ENCODE measurements at places on chromosomes 1 and 21.

DNA sequence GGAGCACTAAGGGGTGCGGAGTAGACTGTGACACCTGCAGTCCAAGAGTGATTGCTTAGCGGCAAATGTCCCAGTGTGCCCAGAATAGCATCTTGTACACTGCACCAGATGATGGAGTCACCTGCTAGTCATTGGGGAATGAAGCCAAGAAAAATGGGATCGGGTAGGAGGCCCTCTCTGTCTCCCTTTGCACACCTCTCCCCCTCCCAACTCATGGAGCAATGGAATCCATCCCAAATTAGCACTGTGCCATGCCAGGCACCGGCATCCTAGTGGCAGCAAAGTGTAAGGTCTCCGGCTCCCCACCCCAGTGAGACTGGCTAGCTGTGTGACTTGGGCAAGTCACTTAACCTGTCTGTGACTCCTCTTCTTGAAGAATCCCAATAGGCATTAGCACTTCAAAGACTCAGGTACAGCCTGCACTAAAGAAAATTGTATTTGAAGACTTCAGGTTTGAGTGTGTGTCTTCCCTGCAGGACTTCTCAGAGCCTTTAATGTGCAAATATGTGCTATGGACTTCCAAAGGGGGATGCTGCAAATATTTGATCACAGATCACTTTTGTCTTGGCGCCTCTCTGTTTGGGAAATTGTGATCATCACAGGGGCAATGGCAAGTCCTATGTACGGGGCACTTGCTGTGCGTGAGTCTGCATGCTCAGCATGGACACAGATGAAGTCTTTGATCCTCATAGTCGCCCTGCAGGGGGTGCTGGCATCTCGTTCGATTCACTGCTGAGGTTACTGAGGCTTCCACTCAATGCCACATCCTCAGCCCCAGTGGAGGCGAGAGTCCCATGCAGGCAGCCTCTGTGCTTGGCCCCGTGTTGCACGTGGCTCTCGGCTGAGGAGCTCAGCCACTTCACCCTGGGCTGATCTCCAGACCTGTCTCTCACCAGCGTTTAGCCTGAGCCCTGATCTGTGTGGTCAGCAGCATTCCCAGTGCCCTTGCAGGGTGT, 272.9 kb upstream of the C1orf174 start:
- no peak for DNase-seq

GRCh38 chr1:67651031-67651430, 34.0 kb upstream of the GADD45A start:
- DNase-seq, result no peak

DNA sequence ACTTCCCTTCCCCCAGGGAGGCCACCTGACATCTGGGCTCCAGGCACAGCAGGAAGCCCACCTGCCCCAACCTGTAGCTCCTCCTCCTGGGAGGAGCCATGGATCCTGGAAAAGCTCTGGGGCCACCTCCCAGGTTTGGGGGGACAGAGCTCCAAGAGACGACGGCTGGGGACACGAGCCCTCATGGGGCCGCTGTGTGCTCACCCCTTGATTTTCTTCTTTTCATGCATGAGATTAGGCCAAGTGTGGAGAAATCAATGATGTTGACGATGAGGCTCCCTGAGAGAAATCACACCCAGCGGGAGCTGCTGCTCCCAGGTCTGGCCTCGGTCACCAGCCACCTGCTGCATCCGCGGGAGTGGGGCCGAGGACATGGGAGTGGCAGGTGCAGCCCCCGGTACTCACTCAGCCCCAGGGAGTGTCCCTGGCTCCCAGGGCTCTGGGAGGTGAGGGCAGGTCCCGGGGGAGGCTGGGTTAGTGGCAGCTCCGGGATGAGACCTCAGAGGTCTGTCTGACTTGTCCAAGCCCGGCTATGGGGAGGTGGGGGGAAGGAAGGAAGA, 8.7 kb downstream of the TNFRSF14 start:
- no peak for DNase-seq

GRCh38 chr1:17425806-17426600, 13.5 kb downstream of the RCC2 start:
- no peak for DNase-seq

DNA sequence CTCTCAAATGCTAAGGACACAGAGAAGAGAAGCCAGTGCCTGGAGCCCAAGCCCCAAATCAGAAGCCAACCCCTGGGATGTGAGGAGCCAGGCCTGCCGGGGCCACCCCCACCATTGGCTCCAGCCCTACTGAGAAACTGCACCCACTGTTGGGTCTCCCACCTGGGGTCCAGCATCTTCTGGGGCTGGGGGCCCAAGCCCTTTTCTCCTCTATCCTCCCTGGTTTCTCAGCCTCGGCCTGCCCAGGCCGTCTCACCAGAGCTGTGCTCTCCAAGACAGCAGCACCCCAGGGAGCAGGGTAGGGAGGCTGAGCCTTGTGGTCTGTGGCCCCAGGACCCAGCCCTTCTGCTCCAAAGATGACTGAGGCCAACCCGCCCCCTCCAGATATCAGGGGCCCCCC, 37.9 kb downstream of the SDC3 start:
- DNase-seq, result no peak

DNA sequence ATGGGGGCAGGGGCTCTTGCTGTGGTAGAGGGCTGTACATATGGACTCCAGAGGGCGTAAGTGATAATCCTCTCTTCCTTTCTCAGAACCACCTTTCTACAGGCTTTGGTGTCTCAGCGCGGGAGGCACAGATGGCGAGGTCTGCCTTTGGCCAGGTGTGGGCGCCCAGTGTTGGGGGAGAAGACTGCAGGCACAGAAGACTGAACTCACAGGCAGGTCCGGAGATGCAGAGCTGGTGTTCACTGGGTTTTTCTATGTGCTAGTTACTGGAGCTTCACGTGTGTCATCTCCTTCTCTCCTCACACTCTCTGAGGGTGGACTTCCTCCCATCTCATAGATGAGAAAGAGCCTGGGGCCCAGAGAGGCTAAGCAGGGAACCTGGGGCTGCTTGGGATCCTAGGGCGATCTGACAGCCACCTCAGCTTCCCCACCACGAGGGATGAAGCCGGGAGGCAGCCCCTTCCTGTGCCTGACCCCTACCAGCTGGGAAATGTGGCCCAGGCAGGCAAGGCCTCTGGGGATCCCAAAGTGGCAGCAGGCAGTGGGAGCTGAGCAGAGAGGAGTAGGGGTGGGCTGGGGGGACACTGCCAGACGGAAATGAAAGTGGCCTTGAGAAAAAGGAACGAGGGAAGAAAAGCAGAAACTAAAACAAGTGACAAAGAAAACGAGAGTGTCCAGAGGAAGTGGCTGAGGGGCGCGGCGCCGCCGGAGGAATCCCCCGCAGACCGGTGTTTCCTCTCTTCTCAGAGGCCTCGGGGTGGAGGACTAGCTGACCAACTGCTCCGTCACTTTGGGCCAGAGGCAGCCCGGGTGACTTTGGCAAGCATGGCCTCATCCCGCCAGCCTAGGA, 191.6 kb downstream of the HIVEP3 start:
- peak; percentile 21 for DNase-seq

DNA sequence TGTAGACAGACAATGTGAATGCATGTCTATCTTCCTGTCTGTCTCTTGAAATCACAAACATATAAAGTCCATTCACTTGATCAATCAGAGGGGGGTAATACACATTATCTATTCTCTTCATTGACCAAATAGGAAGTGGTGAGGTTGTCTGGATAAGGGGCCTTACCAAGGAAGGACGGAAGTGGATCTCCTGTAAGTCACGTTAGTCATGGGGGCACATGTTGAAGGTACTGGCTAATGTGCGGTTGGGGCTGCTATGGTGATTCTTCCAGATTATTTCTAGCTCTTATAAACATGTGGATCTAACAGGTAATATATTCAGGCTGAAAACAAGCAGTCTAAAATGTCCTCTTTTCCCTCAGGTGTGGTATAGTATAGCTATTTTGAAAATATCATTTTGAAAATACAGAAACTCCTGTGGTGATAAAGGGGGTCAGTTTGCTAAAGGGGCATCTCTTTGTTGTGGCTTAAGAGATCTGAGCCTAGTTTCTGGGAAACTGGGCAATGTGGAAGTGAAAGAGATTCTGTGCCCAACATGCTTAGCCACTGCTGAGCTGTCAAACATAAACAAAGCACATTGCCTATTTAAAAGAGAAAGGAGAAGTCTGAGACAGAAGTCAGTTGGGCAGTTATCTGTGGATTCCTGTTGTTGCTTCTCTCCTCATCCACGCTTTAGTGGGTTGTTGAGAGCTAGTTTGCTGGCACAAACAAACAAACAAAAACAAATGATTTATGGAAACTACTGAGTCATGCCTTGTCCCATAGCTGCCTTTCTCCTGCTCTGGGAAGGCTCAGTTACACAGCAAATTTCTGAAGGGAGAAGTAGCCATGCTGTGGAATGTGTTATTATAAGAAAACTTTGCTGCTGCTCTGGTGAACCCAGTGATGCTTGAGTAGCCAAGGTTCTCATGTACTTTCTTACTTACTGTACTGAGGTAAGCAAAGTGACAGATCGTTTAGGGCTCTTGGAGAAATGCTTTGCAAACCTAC, 166.9 kb downstream of the HLX start:
- DNase-seq, result no peak

- no peak for DNase-seq
Observed at GRCh38 chr1:21511579-21512522, 2.6 kb downstream of the ALPL start.

DNA sequence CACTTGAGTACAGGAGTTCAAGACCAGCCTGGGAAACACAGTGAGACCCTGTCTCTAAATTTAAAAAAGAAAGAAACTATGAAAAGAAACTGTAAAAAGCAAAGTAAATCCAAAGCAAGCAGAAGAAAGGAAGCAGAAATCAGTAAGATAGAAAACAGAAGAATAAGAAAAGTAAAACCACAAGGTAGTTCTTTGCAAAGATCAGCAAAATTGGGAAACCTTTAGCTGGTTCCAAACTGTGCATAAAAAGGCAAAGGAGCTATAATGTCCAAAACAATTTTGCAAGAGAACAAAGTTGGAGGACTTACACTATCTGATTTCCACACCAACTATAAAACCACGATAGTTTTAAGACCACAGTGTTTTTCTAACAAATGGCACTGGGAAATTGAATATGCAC, 218.8 kb downstream of the RPS6KC1 start:
- no peak for DNase-seq

DNA sequence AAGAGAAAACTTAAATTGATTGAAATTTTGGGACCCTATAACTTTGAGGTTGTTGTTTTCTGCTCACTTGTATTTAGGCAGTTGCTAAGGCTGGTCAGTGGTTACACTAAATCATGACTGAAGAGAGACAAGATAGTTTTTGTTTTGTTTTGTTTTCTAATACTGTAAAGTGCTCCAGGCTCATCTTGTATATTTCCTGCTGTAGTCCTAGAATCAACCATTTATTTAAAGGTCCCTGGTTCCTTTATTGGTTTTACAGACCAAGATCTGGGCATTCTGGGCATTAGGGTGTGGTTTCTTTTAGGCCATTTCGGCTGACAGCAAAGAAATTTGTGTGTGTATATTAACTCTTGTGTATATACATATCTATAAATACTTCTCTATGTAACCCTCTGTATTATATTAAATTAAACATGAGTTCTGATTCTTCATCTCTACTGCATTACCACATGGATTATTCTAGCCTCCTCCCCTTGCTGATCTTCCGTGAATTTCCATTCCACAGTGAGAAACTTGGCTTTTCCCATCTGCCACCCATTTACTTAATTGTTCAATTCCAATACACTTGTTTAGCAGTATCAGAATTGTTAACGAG, 15.0 kb downstream of the SNX27 start:
- no peak for DNase-seq

- no peak for DNase-seq
Observed at GRCh38 chr1:78911956-78912880, 94.3 kb downstream of the ADGRL4 start.

DNA sequence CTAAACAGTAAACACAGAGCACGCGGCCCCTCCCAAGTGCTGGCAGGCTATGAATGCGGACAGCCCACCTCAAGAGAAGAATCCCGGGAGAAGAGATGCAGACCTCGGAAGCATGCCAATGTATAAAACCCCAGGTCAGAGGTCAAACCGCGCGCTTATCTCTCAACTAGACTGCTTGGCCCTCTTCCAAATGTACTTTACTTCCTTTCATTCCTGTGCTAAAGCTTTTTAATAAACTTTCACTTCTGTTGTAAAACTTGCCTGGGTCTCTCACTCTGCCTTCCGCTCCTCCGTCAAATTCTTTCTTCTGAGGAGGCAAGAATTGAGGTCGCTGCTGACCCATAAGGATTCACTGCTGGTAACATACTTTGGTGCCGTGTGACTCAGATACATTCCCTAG, 216.0 kb downstream of the S1PR1 start:
- no peak for DNase-seq

- no peak for DNase-seq
Observed at GRCh38 chr1:9946315-9946714, 3.0 kb downstream of the NMNAT1 start.

DNA sequence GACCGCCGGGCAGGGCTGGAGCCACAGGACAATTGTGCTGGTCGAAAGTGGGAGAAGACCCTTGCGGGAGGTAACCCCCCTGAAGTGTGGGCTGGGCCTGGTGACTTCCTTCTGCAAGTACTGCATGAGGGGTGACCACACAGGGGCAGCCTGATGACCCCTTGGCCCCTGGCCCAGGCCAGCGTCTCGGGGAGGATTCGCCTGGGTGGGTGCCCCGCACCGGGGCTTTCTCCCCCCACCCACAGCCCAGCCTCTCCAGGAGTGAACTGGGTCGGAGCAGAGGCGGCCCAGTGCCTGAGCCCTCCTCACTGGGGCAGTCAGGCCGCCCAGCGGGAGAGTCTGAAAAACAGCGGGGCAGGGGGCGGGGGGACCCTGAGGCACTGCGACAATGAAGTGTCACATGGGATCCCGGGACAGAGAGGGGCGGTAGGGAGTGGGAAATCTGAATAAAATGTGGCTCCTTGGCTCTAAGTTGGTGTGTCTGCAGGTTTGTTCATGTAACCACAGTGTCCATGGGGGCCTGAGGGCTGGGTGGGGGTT, 1.6 kb upstream of the DNMT3L start:
- DNase-seq, result no peak

- DNase-seq, result no peak
Observed at GRCh38 chr1:36938819-36939218, 95.5 kb downstream of the GRIK3 start.

GRCh38 chr1:96418969-96419368, 302.6 kb upstream of the PTBP2 start:
- no peak for DNase-seq

GRCh38 chr21:25640202-25640942, 1.3 kb downstream of the JAM2 start:
- no peak for DNase-seq

- no peak for DNase-seq
Observed at GRCh38 chr1:238324211-238324864, 433.6 kb upstream of the ZP4 start.

All from stimulated activated CD8-positive, alpha-beta memory T cell treated with anti-CD3 and anti-CD28 coated beads, Interleukin-15, amount 100 ng/mL, for 4 hours (primary cell).